T-helper 17 cell (primary cell): ENCODE measurements at places on chromosomes 16 and 17. TPM values are rescaled to one million over a fixed set of nuclear protein-coding genes. Genes with fewer than 3 reads are reported as not detected.
A peak's percentile ranks its signal among the peaks of the same experiment; 100 is the strongest.

Gene MPP2
- 2.2 TPM for total RNA-seq

Gene CCDC144A
- total RNA-seq: 9.9 TPM

GRCh38 chr16:50857881-50858280 lies 116.0 kb downstream of the CYLD start:
- peaks cover 6% of the 10 kb centered on the region for H3K36me3 ChIP-seq
- no peaks in the 10 kb centered on the region for H3K4me1 ChIP-seq
- DNase-seq: no peak
- no peak overlapping the region for H3K27ac ChIP-seq
- peaks cover 58% of the 10 kb centered on the region for H3K27me3 ChIP-seq

GRCh38 chr17:44558710-44559633 lies 1.7 kb downstream of the FZD2 start:
- no peak for DNase-seq
- no peak overlapping the region for H3K27ac ChIP-seq
- H3K4me1 ChIP-seq: peaks cover 15% of the 10 kb centered on the region
- H3K27me3 ChIP-seq: peaks cover 84% of the 10 kb centered on the region
- peak overlapping the region; percentile 93 for H3K4me3 ChIP-seq
- peaks cover 10% of the 10 kb centered on the region for H3K36me3 ChIP-seq
